ENCODE measurements at places on chromosomes 5 and 9.

DNA sequence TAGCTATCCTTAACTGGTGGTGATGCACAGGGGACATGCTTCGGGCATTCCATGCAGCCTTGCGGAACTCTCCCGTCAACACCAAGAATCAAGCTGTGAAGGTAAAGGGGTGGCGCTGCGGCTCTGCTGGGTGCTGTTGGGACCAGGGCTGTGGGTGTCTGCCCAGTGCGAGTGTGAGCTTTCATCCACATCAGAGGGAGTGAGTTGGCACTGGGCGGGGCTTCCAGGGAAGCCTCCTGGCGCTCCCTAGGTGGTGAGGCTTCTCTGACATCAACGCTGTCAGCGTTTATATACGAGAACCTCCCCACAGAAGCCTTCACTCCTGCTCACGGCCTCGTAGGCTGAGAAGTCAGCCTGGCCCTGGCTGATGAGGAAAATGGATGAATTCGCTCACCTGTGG is 11.7 kb downstream of the ARPC5L start:
- no peak for DNase-seq

DNA sequence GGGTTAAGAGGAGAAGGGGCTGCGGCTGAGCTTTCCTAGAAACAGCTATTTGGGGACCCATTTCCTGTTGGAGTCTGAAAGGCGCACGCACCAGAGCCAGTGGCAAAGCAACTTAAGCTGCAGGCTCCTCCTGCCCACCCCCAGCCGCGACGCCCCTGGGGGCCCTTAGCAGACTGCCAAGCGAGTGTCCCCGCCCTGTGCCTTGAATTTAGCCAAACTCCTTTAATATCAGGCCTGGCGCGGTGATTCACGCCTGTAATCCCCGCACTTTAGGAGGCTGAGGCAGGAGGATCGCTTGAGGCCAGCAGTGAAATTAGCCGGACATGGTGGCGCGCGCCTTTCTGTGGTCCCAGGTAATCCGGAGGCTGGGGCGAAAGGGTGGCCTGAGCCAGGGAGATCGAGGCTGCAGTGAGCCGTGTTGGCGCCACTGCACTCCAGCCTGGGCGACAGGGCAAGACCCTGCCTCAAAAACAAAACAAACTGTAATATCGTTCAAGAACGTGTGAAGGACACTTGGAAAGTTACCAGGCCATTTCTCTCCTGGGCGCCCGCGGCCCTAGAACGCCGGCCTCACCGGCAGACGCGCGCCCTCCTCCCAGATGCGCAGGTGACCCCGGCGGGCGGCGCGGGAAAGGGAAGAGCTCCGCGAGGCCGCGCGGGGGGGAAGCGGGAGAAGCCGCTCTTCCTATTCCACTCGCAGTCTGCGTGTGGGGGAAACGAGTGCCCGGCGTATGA is 1.0 kb upstream of the F2R start:
- no peak for DNase-seq

- DNase-seq, result no peak
These were observed 95.6 kb upstream of the DMRT1 start for GRCh38 chr9:745761-746380.

DNA sequence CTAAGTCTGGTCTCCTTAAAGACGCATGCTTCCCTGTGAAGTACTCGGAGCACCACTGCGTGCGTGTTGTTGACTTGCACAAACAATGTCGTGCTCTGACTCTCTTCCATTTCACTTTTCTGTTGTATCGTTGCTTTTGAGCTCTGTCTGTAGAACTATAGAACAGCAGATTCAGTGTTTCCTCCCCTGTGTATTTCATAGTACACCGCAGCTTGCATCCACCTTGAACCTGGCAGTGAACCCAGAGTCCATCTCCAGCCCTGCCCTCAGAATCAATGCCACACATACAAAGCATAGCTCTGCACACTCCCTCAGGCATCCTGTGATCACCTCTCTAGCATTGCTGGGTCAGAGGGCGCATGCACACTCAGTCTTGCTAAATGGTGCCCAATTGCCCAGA is 37.2 kb upstream of the ADAMTS2 start:
- DNase-seq, result no peak

DNA sequence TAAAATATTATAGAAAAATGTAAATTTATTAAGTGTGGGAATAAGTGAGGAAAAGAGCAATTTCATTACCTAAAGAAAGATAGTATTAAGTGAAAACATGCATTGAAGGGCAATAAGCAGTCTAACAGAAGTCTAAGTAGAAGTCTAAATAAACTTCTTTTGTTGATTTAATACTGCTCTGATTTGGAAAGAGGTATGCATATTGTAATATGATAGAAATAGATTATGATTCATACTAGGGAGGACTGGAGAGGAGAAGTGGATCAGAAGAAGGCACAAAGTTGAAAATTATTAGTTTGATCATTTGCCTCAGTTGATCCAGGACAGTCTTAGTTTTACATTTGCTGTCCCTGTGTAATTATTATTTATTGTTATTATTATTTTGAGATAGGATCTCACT is 6.6 kb upstream of the ERBIN start:
- no peak for DNase-seq

- no peak for DNase-seq
These were observed 546.4 kb upstream of the ARRDC3 start for GRCh38 chr5:91929522-91929817.

DNA sequence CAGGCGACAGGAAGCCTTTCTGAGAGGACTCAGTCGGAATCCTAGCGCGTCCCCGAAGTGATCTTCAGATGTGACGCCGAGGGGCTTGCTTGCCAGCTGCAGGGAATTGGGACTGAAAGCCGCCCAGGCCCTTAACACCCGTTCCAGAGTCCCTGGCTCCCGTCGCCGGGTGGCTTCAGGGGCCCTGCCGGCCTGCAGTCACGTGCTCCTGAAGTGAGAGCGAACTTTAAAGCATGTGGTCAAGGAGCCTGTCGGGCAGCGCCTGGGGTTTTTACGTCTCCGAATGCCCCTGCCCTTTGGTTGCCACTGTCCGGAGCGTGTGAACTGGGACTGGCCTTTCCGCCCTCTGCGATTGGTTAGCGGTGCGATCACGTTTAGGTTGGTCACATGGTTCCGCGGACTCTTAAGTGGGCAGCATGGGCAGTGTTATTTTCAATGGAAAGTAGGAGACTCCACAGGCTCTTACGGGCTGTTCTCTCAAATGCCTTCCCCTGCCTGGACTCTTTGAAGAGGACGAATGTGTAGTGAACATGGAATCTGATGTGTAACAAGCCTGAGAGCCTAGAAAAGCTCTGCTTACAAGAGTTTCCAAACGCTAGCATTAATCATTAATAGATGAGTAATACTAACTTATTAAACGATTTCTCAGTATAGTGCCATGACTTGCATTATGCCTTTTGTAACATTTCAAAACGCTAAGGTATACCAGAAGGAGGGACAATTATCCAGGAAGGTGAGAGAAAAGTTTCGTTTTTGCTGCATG is 1.9 kb downstream of the VLDLR start:
- no peak for DNase-seq

GRCh38 chr5:151215546-151215880 is 8.4 kb downstream of the CCDC69 start:
- no peak for DNase-seq

GRCh38 chr9:34484678-34485077 is 26.1 kb downstream of the DNAI1 start:
- DNase-seq, result no peak

- DNase-seq, result no peak
These were observed 129.3 kb upstream of the CDH6 start for GRCh38 chr5:31064215-31064614.

DNA sequence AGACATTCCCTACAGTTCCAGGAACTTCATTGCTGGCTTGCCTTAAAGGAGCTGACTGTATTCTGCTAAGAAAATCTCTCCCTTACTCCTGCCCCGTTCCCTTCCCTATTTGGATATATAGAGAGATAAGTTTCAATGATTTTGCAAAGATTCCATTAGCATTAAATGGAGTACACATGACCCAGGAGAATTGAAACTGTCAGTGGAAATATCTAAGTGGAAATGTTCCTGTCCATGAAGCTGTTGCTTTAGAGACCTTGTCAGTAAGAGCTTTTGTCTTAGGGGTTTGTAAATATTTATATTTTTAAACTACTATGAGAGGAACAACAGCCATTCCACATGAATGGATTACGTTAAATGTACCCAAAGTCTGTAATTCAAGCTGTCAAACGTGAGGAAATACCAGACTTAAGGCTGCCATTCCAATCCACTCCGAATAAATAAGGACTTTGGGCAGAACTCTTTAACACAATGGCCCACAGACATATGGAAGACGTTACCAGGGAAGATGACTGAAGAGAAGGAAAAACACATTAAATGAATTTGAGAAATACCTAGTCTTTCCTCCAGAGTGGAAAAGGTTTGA is 387.1 kb upstream of the PAPPA start:
- DNase-seq, result no peak

DNA sequence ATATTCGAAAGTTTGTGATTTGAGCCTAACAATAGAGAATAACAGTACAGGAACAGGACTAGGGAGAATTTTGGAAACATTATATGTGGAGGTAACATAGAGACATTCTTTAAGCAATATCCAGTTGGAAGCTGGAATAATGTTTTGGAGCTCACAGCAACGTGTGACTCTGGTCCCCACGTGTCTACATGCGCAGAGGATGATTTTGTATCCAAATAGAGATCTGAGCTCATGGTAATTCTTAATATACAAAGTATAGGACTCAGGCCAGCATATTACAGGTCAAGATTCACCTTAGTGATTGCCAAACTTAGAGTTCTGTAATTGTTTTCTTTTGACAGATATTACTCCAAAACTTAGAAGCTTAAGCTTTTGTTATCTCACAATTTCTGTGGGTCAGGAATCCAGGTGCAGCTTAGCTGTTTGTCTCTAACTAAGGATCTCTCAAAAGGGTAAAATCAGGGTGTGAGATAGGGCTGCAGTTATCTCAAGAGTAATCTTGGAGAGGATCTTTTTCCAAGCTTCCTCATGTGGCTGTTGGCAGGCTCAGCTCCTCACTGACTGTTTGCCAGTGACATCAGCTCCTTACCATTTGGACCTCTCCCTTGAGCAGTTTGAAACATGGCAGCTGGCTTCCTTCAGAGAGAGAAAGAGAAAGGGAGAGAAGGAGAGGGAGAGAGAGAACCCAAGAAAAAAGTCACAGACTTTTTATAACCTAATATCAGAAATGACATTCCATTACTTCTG is 272.0 kb upstream of the ZNF462 start:
- no peak for DNase-seq

DNA sequence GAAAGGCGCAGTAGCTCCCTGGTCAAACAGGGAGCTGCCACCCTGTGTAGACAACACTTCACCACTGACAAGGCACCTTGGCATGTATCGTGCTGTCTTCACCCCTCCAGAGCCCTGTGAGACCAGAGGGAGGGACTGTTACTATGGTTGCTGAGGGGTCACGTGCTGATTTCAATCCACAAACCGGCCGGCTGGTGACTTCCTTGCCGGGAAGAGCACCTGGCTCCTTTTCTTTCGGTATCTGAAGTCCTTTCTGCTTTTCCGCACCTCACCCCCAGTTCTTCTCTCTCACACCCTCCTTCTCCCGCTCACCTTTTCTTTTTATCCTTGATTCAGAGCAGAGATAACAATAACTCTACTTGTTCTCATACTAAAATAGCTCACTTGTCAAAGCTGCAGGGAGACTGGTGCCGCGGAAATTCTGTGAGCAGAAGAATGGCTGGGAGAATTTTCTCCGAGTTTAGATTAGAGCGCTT is 327.2 kb downstream of the ZSWIM6 start:
- DNase-seq, result no peak

DNA sequence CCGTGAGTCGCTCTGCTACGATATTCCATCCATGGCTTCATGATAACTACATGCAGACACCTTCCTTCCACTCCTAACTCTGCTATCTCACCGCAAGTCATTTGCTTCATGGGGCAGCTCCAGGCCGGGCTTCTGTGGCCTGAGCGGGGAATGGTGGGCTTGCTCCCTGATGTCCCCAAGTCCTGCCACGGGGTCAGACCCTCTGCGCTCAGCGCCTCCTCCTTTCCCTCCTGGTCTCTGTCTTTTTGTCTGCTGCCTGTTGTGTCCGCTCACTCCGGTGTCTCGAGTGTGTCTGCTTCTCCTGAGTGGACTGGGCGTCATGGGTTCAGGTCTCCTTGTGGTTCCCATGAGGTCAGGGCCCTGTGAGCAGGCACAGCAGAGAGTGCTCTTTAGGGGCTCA is 139.6 kb downstream of the CACNA1B start:
- no peak for DNase-seq

DNA sequence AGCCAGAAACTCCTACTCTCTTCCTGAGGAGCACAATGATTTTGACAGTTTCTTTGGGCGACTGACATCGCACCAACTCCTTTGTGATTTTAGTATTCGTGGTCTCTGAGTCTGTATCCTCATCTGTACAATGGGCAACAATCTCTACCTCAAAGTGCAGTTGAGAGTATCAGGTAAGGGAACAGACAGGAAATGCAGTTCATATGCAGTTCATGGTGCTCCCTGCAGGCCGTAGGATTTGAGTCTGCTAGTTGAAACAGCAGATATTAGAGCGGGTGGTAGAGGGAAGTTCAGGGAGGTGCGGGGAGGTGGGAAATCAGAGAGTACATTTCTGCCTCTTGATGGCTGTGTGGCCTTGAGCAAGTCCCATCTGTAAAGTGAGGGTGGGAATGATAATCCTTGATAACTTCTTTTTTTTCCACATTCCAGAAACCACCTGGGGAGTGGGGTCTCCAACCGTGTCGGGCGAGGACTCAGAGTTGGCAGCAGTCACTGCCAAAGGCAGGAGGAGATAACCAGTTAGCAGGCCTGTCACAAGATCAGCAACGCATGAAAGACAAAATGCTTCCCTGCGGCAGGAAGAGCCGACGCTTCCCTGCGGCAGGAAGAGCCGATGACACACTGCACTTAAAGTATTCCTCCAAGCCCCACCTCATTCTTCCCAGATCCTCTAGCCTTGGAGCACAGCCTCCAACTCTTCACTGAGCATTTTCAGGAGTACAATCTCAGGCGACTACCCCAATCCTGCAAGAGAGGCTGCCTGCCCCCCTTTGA is 6.0 kb upstream of the NEK6 start:
- no peak for DNase-seq

DNA sequence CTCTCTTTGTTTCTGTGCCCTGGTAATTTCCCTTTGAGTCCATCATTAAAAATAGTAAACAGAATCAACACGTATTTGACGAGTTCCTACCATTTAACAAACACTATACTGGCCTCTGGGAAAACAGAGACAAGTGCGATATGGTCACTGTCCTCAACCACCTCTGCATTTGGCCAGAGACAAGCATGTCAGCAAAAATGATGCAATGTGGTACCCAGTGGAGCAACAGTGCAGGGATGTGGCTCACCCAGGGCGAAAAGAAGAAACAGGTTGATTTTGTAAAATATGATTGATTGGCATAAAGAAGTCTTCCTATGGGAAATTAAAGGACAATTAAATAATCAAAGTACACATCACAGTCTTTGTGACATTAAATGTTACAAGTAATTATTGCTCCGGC is 99.1 kb downstream of the CFAP90 start:
- no peak for DNase-seq

GRCh38 chr5:83991566-83992224 is 271.0 kb upstream of the HAPLN1 start:
- no peak for DNase-seq

- no peak for DNase-seq
These were observed 271.4 kb downstream of the ENC1 start for GRCh38 chr5:74369173-74369572.

GRCh38 chr9:37710046-37710445 is 43.6 kb upstream of the TRMT10B start:
- no peak for DNase-seq

GRCh38 chr5:180333661-180334060 is 19.5 kb downstream of the GFPT2 start:
- no peak for DNase-seq
